Esophagus squamous epithelium (tissue), 5 donors: ENCODE measurements at places on chromosomes 2 and 18.

GRCh38 chr18:11791131-11791530 lies 60.1 kb upstream of the CHMP1B start:
- DNase-seq = no peak

DNA sequence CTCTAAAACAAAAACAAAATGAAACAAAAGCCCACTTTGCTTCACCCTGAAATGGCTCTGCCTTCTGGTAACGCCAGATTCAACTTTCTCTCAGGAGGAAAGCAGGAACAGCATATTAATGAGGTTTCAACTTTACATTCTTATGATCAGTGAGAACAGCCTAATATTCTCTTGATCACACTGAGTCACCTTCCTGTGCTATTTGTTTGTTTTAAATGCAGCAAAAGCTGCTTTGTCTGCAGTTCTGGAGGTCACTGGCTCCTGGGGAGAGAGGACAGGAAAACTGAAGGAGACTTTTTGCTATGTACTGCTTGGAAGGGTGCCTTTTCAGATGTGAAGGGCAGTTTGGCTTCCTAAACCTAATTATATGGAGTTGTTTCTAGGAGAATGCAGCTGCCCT lies 48.1 kb downstream of the MAIP1 start:
- DNase-seq = no peak

GRCh38 chr2:176579608-176580007 lies 310.4 kb downstream of the MTX2 start:
- no peak for DNase-seq

- DNase-seq = no peak
Measured at GRCh38 chr2:199207011-199207410, 250.7 kb downstream of the SATB2 start.

GRCh38 chr2:74845217-74845751 lies 11.4 kb downstream of the HK2 start:
- DNase-seq = peak; percentile 38

GRCh38 chr2:38653715-38654527 lies 12.0 kb upstream of the GALM start:
- no peak for DNase-seq

DNA sequence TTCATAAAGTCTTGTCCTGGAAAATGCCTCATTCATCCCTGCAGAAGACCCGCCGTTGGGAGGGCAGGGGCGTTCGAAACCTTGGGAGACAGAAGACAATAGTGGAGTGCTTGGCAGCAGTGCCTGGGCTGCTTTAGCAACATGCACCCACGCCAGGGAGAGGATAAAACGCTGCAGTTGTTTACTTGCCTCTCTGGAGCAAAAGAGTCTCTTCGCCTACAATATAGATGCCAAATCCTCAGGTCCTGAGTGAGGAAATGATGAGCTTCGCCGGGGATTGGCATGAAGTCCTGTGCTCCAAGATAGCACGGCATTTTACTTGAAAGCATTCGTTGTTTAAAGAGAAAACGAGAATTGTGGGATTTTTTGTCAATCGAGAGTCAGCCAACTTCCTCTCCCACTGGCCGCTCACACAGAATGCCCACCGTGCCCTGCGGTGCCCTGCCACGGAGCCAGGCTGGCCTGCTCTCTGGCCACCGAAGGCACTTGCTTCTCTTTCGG lies 152.5 kb upstream of the POU3F3 start:
- no peak for DNase-seq

GRCh38 chr2:223056701-223057418 lies 4.9 kb downstream of the KCNE4 start:
- DNase-seq = no peak

DNA sequence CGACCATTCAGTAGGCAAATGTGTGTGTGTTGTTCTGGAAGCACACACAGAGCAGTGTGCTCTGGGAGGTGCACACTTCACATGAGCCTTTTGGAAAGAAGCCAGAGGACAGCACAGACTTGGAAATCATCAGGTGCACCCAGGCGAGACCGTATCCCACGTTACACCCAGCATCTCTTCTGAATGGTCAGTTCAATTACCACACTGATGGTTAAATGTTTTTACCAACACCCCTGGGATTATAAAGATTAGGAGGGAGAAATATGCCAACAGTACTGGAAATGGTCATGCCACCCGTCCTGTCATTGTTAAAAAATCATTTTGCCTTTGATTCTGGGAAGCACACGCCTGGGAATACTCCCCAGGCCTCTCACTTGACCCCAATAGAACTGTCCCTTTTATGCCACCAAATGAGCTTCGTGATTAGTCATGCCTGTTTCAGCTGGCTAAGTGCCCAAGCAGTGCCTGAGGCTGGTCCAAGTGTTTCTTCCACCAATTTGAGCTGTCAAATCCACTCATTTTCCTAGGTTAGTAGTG lies 183.7 kb downstream of the NRP2 start:
- DNase-seq = no peak

GRCh38 chr2:4012197-4012596 lies 308.8 kb downstream of the DCDC2C start:
- DNase-seq = no peak

- no peak for DNase-seq
Measured at GRCh38 chr2:46841621-46842020, 74.0 kb downstream of the MCFD2 start.

- DNase-seq = no peak
Measured at GRCh38 chr2:96502891-96503636, 2.1 kb downstream of the NEURL3 start.

DNA sequence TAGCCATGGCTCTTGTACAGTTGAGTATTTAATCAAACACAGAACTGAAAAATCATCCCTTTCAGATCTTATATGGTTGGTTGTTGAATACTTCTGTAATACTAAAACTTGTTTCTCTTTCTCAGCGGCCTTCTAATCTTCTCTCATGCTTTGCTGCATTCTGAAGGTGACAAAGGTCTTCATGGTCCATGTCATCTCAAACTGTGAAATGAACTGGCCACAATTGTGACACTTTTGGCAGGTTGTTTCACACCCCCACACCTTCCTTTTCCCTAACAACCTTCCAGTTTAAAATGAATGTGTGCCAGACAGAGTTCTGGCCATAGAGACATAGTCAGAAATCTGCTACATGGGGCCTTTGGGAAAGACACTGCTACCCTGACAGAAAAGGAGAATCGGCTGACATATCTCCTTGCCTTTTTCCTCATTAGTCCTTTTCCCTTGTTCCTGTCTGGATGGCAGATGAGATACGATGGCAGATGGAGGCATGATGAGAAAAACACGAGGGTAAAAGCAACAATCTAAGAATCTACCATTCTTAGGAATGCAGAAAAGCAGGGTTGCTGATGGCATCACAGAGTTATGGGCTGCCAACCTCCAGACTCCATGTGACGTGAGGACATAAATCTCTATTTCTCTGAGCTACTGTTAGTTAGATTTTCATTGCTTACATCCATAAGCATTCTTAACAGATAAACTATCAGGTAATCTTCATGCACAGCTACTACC lies 106.5 kb downstream of the PIGN start:
- no peak for DNase-seq

GRCh38 chr2:11073776-11074175 lies 81.5 kb upstream of the SLC66A3 start:
- DNase-seq = no peak

DNA sequence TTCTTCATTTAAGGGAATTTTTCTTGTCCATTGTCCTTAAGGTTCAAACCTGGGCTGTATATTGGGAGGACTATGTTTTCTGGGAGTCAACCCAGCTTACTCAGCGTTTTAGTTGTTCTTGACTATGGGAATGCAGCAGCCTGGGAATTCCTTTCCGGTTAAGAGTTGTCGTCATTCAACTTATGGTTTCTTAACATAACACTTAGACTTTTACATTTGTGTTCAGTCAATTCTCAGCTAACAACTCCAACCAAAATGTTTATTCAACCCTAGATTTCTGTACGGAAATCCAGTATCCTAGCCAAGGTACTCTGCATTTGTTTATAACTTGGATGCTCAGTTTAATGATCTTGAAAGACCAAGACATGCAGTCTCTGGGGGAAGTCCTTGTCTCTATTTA lies 960.9 kb downstream of the CBLN2 start:
- DNase-seq = no peak

DNA sequence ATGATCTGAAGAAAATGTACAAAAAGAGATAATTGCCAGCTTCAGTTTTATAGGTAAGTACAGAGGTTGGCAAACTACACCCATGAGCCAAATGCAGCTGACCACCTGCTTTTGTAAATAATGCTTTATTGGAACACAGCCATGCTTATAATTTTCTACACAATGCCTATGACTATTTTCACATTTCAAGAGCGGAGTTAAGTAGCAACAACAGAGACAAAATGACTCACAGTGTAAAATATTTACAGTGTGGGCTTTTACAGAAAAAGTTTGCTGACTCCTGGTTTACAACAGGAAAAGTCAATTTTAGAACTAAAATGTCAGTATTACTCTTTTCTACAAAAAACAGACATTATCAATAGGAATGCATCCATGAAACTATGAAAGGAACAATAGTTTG lies 26.0 kb downstream of the CWC22 start:
- DNase-seq = no peak

GRCh38 chr2:173397539-173397938 lies 42.9 kb downstream of the CDCA7 start:
- no peak for DNase-seq

DNA sequence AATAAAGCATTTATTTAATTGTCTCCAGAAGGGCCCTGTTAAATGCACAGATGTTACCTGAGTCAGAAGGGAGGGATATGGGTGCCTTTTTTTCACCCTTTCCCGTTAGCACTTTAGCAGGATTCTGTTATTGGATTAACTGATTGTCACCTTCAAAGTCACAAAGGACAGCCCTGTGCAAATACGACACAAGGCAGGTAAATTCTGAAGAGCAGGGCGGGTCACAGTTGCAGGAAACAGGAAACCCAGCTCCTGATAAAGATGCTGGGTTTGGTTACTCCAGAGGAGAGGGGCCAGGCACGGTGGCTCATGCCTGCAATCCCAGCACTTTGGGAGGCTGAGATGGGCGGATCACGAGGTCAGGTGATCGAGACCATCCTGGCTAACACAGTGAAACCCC lies 11.4 kb upstream of the PKDCC start:
- DNase-seq = no peak

- no peak for DNase-seq
Measured at GRCh38 chr2:97901862-97902261, 93.9 kb downstream of the TMEM131 start.

- DNase-seq = no peak
Measured at GRCh38 chr2:6576302-6576701, 289.4 kb downstream of the CMPK2 start.

DNA sequence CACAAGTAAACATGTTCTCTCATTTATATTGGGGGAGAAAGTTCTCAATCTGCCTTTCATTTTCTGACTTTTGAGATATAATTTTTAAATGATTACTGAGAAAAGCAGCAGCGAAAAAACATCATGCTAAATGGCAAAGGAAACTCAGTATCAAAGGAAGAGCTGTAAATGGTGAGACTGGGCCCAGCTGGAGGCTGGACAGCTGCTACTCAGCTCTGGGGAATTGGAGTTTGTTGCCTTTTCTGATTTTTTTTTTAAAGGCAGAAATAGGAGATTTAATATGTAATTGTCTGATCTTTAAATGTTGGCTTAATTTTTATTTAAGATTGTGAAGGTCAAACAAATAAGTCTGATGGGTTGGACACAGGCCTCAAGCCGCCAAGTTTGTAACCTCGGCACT lies 137.1 kb upstream of the TACR1 start:
- no peak for DNase-seq

DNA sequence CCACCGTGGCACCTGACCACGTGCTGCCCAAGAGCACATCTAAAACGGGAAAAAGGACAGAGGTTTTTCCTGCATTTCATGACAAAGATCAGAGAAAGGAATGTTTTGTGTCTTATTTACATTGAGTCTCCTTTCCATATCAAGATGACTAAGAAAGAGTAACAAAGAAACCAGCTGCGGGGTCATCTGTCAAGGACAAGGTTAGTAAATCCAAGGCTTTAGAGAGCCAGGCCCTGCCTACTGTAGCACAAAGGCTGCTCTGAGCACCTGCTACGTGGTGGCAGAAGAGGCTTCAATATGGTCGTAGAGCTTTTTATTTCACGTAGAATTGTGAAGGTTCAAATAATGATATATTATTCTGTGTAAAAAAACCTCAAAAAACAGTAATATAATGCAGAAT lies 51.0 kb downstream of the PRELID3A start:
- DNase-seq = no peak

DNA sequence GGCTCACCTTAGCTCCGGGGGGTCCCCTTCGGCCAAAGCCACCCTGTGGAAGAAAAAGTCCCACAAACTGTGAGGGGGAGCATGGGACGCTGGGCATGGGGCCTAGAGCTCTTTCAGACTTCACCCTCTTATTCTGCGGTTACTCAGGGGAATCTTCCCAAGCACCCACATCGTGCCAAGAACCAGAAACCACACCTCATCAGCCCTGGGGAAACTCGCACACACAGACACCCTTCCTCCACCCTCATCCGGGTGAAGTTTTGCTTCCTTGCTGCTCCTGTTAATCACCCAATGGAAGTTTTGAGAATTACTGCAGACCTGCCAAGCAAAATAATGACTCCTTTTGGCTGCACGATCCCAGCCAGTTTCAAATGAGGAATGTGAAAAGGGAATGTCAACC lies 59.1 kb downstream of the COL6A3 start:
- no peak for DNase-seq

GRCh38 chr2:232876978-232877441 lies 6.9 kb downstream of the SNORC start:
- DNase-seq = no peak

DNA sequence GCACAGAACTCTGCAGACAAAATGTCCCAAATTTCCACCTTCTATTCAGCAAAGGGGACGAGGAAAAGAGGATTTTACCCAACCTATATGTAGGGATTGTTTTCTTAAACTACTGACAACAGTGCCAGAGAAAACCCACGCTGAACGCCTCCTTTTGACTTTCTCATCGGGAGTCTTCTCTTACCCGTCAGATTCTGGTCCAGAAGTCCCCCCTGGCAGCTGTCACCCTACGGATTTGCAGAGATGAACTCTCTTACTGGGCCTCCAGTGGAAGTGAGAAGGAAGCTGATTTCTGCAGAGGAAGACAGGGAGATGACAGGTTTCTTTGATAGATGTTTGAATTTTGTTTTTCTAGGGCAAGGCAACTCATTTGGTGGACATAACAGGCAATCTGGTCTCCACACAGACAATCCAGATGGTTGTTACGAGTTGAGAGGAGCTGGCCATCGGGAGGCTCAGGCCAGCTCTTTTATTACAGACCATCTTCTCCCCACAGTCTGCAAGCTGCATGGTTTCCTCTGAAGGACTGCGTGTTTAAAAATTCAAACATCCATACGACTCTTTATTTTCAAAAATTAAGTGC lies 804.3 kb downstream of the RNF144A start:
- no peak for DNase-seq

GRCh38 chr2:218970894-218971293 lies 11.4 kb downstream of the CDK5R2 start:
- no peak for DNase-seq

- no peak for DNase-seq
Measured at GRCh38 chr2:119126650-119127049, 31.9 kb downstream of the C1QL2 start.

DNA sequence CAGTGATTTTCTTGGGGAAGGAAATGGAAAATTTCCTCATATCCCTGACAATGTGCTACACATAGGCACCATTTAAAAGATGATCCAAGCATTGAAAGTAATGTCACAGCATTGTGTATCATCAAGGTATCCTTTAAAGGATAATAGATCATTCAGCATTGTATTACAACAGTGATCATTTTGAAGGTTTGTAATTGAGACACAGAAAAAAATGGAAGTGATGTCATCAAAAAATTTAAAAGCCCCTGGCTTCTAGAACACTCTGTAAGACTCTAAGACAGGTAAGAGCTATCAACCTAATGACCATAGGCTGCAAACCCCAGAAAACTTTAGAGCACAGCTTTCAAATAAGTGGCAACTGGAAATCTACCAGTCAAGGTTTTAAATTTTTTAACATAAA lies 271.4 kb downstream of the ETAA1 start:
- no peak for DNase-seq
